ENCODE measurements at places on chromosomes 6 and 20. TPM values are rescaled to one million over a fixed set of nuclear protein-coding genes. Genes with fewer than 3 reads are reported as not detected.

Gene MAK
- not detected for total RNA-seq

Gene BCAS1
- total RNA-seq: not detected

Gene SERINC1
- total RNA-seq: 80.7 TPM

Gene MTHFD1L
- total RNA-seq: 35.2 TPM

Gene ATP5F1E
- 87.3 TPM for total RNA-seq

Gene SRSF12
- not detected for total RNA-seq

Gene GUCA1A
- not detected for total RNA-seq

Gene KCNQ5
- 4.3 TPM for total RNA-seq

Gene CRYBG1
- 34.8 TPM for total RNA-seq

Gene ELOVL4
- 0.78 TPM for total RNA-seq

Gene C20orf202
- total RNA-seq: 0.26 TPM

Gene KIF6
- total RNA-seq: not detected

Gene MAS1
- total RNA-seq: not detected

Gene ZKSCAN8
- total RNA-seq: 29.8 TPM

DNA sequence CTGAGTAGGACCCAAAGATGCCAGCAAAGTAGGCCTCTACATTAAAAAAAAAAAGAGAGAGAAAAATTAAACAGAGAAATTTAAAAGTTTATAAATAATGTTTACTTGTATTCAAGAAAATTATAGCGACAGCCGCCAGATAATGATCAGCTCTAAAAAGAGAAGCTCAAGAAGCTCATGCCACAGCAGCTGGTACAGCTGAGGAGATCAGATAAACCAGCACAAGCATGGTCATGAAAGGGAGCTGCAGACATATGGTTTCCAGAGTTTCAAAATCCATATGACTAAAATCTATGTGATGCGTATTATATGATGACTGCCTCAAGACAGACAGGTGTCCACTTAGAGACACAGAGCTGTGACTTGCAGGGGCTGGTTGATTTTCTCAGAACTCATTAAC is 13.6 kb upstream of the HLA-C start:
- H3K4me3 ChIP-seq: no peak overlapping the region
- no peak overlapping the region for H3K27ac ChIP-seq
- no peaks in the 10 kb centered on the region for H3K36me3 ChIP-seq
- no peak for DNase-seq
- H3K27me3 ChIP-seq: peaks cover 6% of the 10 kb centered on the region

- H3K4me1 ChIP-seq: peaks cover 30% of the 10 kb centered on the region
- peaks cover 51% of the 10 kb centered on the region for H3K36me3 ChIP-seq
- no peak for DNase-seq
- H3K4me3 ChIP-seq: peak overlapping the region; percentile 89
These were observed 585 bp downstream of the PIM1 start for GRCh38 chr6:37170273-37171200.

GRCh38 chr20:61758564-61759200 is 307.0 kb downstream of the TAF4 start:
- peaks cover 2% of the 10 kb centered on the region for H3K27me3 ChIP-seq
- no peaks in the 10 kb centered on the region for H3K36me3 ChIP-seq
- no peak for DNase-seq

DNA sequence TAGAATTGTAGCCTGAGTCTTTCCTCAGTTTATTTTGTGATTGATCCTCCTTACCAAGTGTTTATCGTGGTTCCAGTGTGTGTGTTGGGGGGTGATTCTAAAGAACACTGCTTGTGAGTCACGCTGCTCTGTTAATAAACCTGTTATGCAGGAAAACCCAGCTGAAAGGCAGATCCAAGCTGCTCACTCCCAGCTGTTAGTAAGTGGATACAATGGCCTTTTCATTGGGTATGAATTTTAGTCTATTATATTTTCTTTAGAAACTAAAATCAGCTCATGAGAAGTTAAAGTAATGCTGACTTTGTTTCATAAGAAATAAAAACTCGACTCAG is 12.2 kb upstream of the DSTN start:
- no peak overlapping the region for H3K27ac ChIP-seq
- no peak overlapping the region for H3K4me3 ChIP-seq
- DNase-seq: no peak
- no peaks in the 10 kb centered on the region for H3K36me3 ChIP-seq
- peaks cover 11% of the 10 kb centered on the region for H3K4me1 ChIP-seq

- peak overlapping the region; percentile 96 for H3K4me3 ChIP-seq
- peaks cover 55% of the 10 kb centered on the region for H3K4me1 ChIP-seq
- no peak for DNase-seq
- H3K27ac ChIP-seq: peak overlapping the region; percentile 94
- H3K36me3 ChIP-seq: peaks cover 10% of the 10 kb centered on the region
These were observed 1.7 kb downstream of the ASXL1 start for GRCh38 chr20:32359633-32360332.

- H3K27ac ChIP-seq: no peak overlapping the region
- DNase-seq: no peak
- H3K4me1 ChIP-seq: peaks cover 6% of the 10 kb centered on the region
These were observed 82.4 kb downstream of the VEGFA start for GRCh38 chr6:43852350-43852864.

DNA sequence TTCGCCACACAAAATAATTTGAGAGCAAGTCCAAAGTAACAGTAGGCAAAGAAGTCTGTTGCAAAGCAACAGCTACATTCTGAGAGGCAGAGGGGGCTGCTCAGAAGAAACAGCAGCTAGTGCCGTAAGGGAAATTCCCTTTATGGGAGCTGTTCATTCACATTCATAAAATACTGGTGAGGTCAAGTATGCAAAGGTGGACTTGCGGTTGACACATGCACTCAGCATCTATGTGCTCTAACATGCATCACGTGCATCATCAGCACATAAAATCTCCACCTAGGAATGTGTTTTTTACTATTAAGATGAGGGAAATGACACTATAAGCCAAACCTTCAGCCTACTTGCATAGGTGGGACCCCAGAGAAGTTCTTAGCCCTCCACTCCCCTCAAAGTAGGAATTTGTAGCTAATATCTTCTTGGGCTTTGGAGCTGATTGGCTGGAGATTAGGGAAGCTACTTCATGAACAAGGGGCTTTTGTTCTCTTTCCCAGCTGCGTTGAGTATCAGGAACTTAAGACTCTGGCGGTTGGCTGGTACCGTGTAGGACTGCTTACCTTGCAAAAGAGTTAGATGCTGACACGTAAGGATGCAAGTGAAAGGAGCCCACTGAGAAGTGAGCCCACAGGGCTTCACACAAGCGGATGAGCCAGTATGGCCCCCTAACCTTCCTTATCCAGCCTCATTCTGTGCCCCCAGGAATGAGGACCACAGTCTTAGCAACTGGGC is 12.4 kb downstream of the CST3 start:
- no peak for DNase-seq
- no peak overlapping the region for H3K4me3 ChIP-seq
- peaks cover 3% of the 10 kb centered on the region for H3K4me1 ChIP-seq
- H3K27ac ChIP-seq: no peak overlapping the region

Data from activated naive CD8-positive, alpha-beta T cell treated with anti-CD3 and anti-CD28 coated beads, Interleukin-2, amount 10 ng/mL, durations not matched to agents 7 days and 5 days (primary cell).